ENCODE measurements at places on chromosomes 13 and 19.

DNA sequence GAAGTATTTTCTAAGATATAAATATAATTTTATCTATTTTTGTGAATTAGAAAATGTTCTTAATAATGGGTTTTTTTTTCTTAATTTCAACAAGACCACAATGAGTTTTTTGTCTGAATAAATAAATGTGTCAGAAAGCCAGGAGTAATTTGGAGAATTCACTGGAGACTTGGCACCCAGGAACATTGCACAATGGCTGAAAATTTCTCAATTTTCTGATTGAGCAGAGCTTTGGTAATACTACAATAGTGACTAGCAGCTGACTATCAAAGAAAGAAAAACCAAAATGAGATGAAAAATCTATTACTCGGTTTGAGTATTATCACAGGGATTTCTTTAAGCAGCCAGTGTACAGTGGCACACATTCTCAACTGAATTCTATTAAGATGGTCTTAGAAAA, 394.4 kb upstream of the PCDH20 start:
- no peak for DNase-seq

DNA sequence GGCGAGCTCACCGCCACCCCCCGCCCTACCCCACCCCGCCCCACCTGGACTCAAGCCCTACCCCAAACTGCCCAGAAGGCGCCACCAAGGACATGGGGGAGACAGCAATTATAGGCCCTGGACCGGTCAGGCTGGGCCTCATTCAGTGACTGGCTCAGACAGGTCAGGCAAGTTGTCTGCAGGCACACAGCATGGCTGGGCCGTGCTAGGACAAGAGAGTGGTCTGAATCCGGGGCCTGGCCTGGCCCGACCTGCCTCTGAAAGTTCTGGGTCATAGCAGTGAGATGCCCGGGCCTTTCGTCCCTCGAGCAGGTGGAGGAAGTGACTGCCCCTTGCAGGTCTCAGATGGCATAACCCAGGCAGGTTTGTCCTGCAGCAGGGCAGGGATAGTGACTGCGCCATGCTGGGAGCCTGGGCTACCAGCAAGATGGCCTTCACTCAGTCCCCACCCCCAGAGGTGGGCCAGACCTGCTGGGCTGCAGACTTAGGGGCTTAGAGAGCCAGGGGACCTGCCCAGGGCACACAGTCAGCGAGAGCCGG, 21.0 kb downstream of the COMP start:
- DNase-seq, result no peak

DNA sequence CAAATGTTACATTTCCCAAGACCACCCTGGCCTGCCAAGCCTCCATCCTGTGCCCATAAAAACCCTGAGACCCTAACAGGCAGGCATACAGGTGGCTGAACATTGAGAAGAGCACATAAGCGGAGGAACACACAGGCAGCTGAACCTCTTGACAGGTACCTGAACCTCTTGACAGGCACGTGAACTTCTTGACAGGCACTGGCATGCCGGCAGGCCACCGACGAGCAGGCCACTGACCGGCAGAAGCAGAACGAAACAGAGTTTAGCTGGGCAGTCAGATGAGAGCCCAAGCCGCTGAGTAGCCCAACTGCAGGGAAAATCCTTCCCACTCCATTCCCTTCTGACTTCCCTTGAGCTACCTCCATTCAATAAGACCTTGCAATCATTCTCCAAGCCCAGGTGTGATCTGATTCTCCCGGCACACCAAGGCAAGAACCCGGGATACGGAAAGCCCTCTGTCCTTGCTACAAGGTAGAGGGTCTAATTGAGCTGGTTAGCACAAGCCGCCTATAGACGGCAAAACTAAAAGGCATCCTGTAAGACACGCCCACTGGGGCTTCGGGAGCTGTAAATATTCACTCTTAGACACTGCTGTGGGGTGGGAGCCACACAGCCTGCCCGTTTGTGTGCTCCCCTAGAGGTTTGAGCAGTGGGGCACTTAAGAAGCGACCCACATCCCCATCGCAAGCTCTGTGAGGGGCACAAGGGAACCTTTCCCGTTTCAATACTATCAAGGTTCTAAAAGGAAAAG, 2613.9 kb upstream of the PCDH20 start:
- DNase-seq, result no peak

GRCh38 chr13:24675806-24676570, 4.2 kb upstream of the ATP12A start:
- DNase-seq, result no peak

GRCh38 chr13:93690139-93690538, 463.5 kb downstream of the GPC6 start:
- DNase-seq, result no peak

- no peak for DNase-seq
Observed at GRCh38 chr19:13008926-13009787, 13.9 kb downstream of the NFIX start.

GRCh38 chr19:56272161-56272798, at the start of gene EDDM13:
TSS of gene EDDM13 (plus strand) at chr19:56272748. CDS start at chr19:56272835, 87 bp downstream.
- no peak for DNase-seq

- DNase-seq, result no peak
Observed at GRCh38 chr13:73891805-73892204, 242.4 kb downstream of the KLF12 start.

GRCh38 chr19:56504581-56504980, 3.1 kb upstream of the ZNF471 start:
- DNase-seq, result no peak

GRCh38 chr19:10102787-10103236, 334 bp upstream of the ANGPTL6 start:
- no peak for DNase-seq

DNA sequence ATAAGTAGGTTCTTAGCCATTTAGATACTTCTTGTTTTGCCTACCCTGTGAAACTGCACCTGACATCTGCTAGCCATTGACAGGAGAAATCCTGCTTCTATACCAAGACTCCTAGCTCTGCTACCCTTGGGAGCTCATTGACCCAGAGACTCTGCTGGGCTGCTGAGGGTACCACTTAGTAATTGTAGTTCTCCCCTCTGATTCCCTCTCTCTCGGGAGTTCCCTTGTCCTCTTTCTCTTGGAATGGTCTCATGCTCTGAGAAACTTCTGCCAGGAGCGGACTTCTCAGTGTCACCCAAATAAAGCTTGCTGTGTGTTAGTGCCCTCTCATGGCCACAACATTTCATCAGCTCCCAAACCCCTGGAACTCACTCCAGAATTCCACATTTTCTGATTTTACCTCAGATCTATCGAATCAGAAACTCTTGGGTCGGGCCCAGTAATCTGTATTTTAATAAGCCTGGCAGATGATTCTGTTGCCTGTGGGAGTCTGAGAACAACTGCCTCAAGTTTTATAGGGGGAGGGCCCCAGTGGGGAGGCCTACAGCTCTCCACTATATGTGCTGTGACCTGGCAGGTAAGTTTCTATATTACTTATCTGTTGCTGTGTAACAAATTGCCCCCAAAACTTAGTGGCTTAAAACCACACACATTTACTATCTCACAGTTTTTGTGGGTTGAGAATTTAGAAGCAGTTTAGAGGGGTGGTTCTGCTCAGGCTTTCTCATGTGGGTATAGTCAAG, 221.1 kb downstream of the TDRD3 start:
- no peak for DNase-seq

DNA sequence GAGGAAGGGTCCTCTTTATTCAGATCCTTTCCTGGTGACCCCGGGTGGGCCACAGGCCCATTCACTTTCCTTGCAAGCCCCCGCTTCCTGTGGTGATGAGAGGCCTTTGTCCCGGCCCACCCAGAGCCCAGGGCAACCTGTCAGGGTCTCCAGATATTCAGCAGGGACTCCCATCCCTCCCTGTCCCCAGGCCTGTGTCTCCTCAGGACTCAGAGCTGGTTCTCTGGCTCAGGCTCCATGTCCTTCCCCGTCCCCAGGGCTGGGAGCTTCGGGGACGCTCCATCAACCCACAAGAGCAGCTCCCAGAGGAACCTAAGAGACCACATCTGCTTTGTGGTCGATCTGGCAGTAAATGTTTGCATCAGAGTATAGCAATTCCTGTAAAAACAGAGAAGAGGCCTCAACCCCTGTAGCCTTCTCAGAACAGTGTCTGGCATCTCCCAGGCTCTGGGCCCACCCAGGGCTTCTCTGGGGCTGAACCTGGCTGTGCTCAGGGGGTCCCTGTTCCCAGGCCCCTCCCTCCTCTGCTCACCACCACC, 7.8 kb downstream of the CEACAM4 start:
- no peak for DNase-seq

DNA sequence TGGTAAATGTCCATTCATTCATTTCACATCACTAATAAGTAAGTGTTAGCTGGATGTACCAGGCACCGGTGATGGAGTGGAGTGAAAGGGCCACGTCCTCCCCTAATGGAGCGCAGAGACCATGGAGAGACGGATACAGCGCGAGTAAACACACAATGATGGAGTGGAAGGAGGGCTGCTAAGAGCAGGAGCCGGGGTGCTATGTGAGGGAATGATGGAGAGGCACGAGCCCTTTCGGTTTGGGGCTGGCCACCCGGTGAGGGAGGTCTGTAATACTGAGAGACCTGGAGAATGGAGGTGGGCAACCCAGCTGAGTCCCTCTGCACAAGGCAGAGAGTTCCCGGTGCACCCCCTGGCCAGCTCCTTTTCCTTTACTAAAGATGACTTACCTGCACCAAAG, 53.7 kb downstream of the PEPD start:
- no peak for DNase-seq

DNA sequence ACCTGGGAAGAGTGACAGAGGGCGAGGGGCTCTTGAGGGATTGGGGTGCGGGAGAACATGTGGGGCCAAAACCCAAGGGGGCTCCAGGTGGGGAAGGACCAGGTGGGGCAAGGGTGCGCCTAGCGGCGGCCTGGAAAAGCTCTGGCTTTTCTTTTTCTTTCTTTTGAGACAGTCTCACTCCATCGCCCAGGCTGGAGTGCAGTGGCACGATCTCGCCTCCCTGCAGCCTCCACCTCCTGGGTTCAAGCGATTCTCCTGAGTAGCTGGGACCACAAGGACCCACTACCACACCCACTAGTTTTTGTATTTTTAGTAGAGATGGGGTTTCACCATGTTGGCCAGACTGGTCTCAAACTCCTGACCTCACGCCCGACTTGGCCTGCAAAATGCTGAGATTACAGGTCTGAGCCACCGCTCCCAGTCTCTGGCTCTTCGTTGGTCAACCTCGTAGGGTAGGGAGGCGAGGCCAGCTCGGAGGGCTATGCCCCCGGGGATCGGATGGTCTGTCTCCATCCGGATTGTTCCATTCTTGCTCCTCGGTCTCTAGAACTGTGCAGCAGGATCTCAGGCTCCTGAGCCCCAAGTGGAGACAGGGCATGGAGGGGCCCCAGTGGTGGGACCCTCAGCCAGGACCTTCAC, 3.7 kb downstream of the GADD45B start:
- DNase-seq, result no peak

- DNase-seq, result no peak
Observed at GRCh38 chr19:6236310-6237291, 43.2 kb downstream of the MLLT1 start.

DNA sequence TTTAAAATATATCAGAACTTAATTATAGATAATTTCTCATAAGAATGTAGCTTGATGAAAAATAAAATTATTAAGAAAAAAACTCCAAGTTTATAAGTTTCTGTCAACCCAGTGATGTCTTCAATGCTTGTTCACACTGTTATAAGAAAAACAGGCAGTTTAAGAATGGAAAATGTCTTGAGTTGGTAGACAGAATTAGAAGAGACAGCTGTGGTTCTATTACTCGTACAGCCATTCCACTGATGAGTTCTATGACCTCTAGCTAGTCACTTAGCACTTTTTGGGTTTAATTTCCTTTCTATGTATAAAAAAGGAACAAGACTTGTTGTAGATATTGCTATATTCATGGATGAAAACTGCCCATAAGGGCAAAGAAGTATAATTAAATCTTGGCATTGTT, 1013.1 kb upstream of the ATXN8OS start:
- no peak for DNase-seq

DNA sequence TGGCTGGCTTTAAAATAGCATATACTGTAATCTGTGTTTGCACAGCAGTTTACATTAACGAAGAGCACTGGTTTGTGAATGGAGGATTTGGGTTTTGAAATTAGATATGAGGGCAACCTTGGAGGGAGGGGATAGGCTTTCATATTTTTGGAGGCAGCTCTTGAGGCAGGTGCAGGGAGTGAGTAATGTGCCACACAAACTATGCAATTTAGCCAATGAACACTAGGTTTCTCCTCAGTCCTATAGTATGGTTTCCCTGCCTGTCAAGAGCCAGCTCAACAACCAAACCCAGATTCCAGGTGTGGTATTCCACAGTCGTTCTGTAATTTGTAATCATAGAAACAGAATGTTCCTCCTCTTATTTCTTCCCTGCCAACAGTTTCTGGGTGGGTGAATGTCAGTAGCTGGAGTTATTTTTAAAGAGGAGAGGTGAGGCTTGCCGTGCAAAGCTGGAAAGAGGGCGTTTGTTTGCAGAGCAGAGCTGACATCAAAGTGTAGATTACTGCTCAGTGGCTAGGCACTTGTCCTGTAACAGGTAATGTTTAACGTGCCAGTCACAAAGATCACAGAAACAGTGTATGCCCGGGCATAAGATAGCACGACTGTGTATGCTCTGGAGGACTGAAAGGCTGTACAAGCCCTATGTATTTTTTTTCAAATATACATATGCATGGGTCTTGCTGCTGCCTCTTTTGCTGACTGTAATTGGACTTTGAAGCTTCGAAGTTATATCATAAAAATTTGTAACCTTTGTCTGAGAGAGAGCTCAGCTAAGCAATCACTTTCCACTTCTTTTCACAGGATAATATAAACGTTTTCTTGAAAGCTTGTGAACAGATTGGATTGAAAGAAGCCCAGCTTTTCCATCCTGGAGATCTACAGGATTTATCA, 124.2 kb downstream of the LMO7 start:
- DNase-seq, result no peak

DNA sequence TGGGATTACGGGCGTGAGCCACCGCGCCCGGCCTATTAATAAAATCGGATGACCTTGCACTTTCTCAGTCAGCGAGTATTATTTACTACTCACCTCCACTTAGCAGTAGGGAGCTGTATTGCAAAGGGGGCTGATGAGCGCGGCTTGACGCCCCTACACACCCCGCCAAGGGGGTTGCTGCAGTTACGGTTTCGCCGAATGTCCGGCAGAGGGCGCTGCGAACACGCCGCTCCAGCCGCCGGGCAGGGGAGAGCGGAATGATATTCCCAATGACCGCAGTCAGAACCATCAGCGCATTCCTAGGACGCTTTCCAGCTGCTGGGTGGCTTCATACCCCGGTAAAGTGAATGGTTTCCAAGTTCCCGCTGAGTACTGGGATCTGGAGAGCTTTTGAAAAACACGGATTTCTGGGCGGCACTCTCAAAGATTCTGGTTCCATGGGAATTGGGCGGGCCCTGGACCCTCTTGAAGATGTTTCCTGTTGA, 30.0 kb upstream of the TPT1 start:
- DNase-seq, result peak; percentile 39

DNA sequence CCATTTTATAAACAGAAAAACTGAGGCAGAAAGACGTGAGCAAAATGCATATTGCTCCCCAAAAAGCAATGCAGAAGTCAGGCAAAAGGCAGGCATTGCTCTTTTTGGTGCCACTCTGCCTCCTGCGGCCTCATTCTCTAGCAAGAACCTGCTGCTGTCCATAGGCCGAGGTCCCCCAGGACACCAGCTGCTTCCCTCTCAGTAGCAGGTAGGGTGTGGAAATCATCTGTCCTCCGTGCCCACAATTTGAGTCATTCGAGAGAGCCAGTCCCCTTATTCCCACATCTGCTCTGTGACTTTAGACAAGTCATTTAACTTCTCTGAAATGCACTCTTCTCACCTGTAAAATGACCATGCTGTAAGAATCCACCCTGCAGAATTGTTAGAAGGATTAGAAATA, 50.0 kb downstream of the TNFRSF19 start:
- no peak for DNase-seq
